ENCODE measurements at places on chromosomes 13 and 19.
A peak's percentile ranks its signal among the peaks of the same experiment; 100 is the strongest.

- DNase-seq: no peak
Measured at GRCh38 chr19:17542042-17542441, 13.4 kb upstream of the COLGALT1 start.

- no peak for DNase-seq
Measured at GRCh38 chr13:49812812-49813211, 20.3 kb upstream of the KPNA3 start.

GRCh38 chr19:12733369-12734214 lies 892 bp downstream of the TRIR start:
- DNase-seq: peak; percentile 75

GRCh38 chr13:110554227-110554836 lies 7.2 kb downstream of the RAB20 start:
- DNase-seq: no peak

DNA sequence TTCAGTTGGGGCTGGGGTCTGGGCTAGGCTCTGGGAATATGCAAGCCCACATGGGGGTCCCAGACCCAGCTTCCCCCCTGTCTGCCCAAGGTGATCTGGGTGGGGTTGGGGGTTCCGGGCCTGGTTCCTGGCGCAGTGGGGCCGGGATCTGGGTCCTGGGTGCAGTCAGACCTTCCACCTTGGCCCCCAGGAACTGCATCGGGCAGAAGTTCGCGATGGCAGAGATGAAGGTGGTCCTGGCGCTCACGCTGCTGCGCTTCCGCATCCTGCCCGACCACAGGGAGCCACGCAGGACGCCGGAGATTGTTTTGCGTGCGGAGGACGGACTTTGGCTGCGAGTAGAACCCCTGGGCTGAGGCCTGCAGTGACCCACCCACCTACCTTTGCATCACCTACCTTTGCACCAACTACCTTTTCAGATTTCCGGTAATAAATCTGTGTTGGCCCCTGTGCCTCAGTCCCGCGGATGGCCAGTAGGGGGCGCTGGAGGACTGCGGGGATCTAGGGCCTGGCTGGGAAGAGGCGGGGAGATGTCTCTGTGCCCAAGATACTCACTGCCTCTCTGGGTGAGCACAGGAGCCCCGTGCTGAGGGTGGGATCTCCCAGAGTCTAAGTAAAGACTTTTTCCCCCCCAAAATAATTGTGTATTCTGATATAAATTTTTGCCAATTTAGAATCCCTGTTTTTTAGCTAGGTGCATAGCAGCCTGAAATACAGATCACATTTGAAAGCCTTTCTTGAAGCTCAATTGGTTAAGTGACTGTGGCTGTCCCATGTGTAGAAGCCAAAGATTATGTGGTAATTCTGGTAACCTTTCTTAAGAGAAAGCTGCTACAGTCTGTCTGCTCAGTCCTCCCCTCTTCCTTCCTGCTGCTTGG lies 11.5 kb upstream of the CYP4F3 start:
- DNase-seq: peak; percentile 77

All from hematopoietic multipotent progenitor cell (in vitro differentiated cells).